Thymus (tissue), 14 donors: ENCODE measurements at places on chromosomes 6 and 20. TPM values are rescaled to one million over a fixed set of nuclear protein-coding genes. Genes with fewer than 3 reads are reported as not detected.

DNA sequence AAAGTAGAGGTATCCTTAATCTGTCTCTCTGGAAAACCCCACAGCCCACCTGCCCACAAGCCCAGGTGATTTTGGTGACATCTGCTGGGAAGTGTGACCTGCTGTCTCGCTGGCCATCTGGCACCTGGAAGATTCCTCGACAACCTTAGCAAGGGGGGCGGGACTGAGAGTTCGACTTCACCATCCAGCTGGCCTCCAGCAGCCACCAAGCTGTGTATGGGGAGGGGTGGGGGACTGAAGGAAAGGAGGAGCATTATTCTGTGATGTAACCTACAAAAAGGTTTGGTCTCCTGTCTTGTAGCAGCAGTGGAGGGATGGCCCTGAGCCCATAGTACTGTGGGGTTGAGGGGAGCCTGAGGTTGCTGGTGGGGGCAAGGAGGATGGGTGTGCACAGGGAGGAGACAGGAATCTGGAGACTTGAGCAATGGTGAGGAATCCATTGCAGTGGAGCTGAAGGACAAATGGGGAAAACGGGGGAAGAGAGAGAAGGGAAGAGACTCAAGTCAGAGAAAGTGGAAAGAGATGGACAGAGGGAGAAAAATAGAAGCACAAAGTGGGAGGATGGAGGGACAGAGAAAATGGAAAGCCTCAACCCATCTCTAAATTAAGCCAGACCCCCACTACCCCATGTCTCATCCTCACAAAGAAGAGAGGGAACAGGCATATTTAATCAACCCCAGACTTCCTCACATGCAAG is 4.0 kb downstream of the LY6G6F start:
- no peak for DNase-seq

DNA sequence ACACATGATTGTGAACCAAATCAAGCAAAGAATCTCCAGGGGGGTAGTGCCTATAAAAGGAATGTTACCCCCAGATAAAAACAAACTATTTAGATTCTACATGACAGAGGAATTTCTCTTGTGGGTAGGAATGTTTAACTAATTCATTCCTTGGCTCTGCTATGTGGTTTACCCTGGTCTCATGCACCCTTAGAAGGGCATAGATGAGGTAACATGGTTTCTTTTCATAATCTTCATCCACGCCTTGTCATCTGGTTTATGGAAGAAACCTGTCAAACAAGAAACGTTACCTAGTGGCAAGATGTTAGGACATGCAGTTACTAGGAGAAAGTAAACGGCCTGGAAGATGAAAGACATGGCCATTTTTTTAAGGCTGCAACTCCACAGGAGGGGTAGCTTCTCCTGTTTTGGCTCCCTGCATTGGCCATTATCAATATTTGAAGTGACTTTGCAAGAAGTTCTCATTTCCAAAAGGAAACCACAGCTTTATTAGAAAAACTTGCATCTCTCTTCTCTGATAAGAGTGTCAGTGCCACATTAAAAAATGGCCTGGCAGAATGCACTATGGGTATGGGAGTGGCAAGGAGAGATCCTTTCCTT is 45.5 kb downstream of the STX11 start:
- no peak for DNase-seq

GRCh38 chr6:151179321-151179720 is 60.4 kb upstream of the AKAP12 start:
- DNase-seq, result no peak

GRCh38 chr20:10376270-10377075 is 57.5 kb downstream of the MKKS start:
- no peak for DNase-seq

- no peak for DNase-seq
Observed at GRCh38 chr6:119113961-119114360, 35.5 kb upstream of the FAM184A start.

DNA sequence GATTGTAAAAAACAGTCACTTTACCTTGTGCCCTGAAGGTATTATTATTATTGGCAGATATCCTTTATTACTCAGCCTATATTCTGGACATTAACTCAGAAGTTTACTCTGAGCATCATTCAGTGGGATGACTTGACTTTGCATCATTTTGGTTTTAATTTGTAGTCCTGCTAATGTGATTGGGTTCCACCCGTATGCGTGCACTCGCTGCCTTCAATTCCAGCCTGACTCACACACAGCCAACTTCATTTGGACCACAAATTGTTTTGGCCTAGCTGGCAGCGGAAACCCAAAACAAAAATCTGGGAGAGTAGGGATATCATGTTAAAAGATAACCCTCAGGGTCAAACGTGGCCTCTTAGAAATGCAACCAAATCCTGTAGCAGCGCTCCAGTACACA is 704.4 kb upstream of the SLC35B3 start:
- DNase-seq, result no peak

- DNase-seq, result no peak
Observed at GRCh38 chr20:63293456-63293855, 470 bp downstream of the COL20A1 start.

- no peak for DNase-seq
Observed at GRCh38 chr20:35327074-35327976, 35.1 kb upstream of the FAM83C start.

DNA sequence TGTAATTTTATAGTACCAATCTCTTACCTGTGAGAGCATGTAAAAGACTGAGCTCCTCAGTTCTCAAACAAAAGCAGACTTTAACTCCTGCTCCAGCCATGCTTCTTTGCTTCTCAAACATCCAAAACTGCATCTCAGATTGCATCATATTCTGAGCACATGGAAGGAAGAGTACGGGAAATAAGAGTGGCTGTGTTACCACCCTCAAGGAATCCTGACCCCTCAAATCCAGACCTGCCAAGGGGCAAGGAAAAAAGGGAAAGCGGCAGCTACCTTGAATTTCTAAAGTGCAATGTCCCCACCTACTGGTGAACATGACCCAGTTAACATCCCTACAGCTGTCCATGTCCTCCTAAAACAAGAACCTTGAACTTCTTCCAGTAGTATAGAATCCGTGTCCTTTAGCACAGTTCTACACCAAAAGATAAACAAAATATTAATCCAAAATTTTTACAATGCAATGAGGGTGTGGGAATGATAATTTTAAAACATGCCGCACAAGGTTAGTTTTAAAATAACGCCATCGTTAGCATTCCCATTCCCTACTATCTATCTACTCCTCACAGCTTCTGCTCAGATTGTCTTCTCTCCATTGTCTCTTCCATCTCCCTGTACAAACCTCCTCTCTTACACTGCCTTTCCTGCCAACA is 34.1 kb upstream of the HLA-DQB1 start:
- DNase-seq, result peak; percentile 36

DNA sequence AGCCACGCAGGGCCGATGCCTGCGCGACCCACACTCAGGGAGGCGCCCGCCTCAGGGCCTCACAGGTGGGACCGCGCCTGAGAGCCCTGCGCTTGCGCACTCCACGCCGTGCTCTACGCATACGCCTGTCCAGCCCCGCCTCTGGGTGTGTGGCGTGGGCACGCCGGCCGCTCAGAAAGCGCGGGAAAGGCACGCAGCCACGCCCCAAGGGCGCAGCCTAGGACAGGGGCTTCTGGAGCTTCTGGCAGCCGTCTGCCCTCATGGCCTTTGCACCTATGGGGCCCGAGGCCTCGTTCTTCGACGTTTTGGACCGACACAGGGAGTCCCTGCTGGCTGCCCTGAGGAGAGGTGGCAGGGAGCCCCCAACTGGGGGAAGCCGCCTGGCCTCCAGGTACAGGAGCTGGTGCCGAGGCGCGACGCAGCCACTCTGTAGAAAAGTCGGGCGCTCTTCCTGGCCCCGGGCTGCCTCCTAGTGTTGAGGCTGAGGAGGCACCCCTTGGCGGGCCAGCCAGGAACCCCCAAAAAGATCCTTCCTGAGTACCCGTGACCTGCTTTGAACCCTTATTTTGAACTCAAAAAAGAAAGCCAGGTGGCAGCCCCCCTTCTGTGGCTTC is at the start of gene SPO11:
SPO11 (plus strand) TSS at position 196 of the 614 bp plus-strand sequence; CDS start at position 261, 65 bp downstream.
- no peak for DNase-seq

DNA sequence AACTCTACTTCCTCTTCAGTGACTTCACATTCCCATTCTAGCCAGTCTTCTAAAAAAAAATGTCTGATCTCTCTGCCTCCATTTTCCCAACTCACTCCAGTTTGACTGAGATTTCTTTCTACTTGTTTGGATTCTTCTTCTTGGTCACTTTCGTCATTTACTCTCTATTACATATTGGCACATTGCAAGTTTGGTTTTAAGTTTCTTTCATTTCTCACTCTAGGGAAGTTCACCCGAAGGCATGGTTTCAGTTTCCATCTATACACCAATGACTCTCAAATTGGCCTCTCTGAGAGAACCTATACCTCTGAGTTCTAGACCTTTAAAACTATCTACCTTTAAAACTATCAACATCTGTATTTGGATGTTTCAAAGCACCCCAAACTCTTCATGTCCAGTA is 51.3 kb downstream of the CD109 start:
- DNase-seq, result no peak

DNA sequence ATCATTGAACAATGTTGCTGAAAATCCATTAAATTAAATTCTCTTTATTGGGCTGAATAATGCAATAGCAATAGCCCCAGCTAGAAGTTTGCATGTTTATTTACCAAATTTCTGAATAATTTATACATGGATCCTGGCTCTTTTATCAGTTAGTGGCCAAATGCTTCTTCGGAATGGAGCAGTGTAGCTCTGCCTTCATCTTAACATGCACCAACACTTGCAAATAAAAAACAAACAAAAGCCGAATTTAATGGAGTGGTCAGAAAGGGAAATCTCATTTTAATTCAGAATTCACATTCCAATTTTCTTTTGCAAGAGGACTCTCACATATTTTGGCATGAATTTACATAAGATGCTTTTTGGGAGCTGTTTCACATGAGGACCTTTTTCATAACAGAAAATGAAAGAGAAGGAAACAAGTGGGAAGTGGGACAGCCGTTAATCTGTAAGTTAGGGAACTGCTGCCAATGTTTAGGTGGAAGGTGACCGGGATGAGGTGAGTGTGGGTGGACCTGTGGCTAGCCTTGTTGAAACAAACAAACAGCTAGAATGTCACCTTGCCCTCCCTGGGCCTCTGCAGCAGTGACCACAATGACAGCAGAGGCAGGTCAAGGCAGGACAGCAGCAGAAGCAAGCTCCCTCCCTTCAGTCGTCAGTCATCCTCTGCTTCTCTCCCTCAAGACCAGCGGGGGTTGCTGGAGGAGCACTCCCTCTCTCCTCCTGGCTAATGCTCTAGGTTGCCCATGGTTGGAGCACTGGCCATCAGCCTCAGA is 73.2 kb downstream of the INSM1 start:
- DNase-seq, result no peak

The ACTL10 gene
- total RNA-seq, result 1.2 TPM

The BPIFB2 gene
- 0.05 TPM for total RNA-seq

The TTBK1 gene
- total RNA-seq, result 0.05 TPM

The PTCRA gene
- total RNA-seq, result 145 TPM

The C6orf132 gene
- total RNA-seq, result 0.71 TPM
